ENCODE measurements at places on chromosomes 13 and 19.

DNA sequence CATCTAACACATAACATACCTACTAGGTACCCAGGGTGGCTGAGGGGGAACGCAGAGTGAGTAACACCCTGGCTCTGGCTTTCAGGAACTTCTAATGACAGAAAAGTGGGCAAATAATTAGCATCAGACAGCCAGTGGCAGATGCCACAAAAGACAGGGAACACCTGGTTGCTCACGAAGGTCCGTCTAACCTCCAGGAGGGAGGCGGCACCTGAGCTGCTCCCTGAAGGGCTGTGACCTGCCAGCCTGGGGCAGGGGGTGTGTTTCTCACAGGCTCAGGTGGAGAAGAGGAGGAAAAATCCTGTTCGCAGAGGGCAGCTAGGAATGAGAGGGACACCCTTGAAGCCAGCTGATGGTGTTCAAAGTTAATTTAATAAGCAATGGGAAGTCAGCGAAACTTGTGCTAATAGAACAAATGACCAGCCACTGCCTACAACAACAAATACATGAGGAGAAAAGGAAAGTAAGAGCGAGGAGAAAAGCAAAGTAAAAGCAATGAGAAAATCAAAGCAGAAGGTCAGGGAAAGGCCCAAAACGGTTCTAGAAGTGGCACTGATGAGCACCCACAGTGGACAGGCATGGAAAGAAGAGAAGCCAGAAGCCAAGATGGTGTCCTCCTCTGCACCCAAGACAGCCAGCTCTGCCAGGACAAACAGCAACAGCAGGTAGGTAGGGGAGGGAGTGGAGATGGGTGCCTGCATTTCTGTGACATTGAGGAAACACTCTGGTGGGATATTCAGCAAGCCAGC is 87.3 kb downstream of the STK24 start:
- no peak for ATAC-seq

DNA sequence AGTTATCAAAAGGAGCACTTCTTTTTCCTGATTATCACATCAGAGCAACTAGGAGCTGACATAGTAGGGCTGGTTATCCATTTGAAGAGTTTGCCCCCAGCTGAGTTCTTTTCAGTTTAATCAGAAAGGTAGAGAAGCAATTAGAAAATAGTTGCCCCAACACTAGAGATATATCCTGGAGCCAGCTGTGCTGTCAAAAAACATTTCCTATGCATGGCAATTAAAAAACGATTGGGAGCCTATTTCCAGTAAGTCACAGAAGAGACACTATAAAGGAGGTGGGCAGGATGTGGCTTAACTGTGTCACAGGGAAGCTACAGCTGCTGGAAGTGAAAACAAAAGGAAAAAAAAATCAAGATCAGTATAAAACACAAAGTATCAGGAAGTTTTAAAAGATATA is 155.7 kb upstream of the SLITRK1 start:
- no peak for ATAC-seq

GRCh38 chr19:2042485-2043250 is 8.4 kb downstream of the MKNK2 start:
- no peak for ATAC-seq

DNA sequence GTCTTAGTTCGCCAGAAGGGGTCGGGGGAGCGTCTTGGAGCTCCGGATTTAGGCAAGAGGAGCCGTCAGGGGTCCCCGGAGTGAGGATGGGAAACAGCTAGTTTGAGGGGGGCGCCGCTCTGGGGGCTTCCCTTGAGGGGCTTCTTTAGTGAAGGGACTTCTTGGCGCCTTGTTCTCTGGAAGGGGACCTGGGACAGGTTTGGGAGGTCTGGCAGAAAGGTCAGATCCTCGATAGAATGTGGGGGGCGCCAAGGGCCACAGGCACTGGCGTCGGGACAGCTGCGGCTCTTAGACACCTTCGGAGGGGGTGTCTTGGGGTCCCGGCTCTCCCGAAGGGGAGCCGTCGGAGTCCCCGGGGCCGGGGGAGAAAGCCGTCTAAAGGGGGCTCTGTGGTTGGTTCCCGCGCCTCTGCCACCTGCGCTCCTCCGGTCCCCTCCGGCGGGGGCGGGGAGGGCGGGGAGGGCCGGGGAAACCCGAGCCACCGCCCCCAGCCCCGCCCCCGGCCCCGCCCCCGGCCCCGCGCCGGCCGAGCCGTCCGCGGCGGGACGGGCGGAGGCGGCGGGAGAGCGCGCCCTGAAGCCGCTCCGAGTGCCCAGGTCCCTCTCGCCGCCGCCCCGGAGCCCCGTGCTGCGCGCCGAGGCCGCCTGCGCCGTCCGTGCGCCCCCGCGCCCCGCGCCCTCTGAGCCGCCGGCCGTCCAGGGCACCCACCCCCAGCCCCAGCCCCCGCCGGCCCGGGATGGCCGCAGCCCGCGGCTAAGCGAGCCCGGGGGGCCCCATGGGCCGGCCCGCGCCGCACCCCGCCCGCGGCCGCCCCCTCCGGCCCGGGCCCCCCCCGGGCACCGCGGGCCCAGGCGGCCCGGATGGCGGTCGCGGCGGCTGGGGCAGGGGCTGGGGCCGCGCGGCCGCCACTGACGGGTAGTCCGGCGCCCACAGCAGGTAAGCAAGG is at the start of gene NRTN:
Gene NRTN (plus strand): TSS at position 552 of the 946 bp plus-strand sequence. CDS start 19,099 bp downstream, outside the sequence.
- no peak for ATAC-seq

DNA sequence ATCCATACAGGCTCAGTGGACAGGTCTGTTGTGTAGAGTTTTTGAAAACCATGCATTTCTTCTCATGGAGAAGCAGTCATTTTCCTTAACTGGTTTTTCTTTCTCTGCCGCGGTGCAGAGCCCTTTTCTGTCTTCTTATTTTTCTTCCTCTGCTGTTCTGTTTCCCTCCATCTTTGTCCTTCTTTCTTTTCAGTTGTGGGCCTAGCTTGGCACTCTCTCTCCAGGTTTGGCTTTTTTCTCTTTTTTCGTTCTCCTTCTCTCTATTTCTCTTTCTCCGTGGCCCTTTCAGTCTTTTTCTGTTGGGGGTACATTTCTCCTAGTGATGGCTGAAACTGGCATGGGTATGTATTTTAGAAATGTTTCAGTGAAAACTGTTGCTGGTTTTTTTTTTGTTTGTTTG is 24.1 kb downstream of the NFIX start:
- ATAC-seq: no peak

- no peak for ATAC-seq
Observed at GRCh38 chr19:9945319-9945966, 9.1 kb upstream of the OLFM2 start.

DNA sequence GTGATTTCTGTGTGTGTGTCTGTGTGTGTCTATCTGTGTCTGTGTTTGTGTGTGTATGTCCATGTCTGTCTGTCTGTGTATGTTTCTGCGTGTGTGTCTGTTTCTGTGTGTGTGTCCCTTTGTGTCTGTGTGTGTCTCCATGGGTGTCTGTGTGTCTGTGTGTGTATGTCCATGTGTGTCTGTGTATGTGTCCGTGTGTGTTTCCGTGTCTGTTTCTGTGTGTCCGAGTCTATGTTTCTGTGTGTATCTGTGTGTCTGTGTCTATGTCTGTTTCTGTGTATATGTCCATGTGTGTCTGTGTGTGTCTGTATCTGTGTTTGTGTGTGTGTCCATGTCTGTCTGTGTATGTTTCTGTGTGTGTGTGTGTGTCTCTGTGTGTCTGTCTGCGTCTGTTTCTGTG is 276.3 kb upstream of the SOX1 start:
- ATAC-seq: no peak

- no peak for ATAC-seq
Observed at GRCh38 chr13:47901441-47901840, 99.6 kb downstream of the SUCLA2 start.

GRCh38 chr19:3608079-3608641 is 1.5 kb upstream of the TBXA2R start:
- ATAC-seq: no peak

DNA sequence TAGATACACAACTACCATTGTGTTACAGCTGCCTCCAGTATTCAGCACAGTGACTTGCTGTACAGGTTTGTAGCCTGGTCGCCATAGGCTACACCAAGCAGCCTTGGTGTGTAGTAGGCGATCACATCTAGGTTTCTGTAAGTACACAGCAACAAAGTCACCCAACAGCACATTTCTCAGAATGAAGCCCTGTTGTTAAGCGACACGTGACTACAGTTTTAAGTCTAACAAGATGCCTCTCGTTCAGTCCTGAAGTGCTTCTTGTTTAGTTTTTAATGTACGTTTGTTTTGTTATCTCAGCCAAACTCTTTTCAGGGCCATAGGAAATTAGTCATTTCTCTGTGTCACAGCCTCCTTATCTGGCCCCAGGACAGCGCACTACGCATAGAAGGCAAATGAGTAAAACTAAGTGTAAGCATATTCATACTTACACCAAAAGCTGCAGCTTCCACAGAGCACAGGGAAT is 50.0 kb upstream of the GPR183 start:
- peak; percentile 79 for ATAC-seq

- peak; percentile 48 for ATAC-seq
Observed at GRCh38 chr13:48660361-48661076, 6.8 kb downstream of the CYSLTR2 start.

DNA sequence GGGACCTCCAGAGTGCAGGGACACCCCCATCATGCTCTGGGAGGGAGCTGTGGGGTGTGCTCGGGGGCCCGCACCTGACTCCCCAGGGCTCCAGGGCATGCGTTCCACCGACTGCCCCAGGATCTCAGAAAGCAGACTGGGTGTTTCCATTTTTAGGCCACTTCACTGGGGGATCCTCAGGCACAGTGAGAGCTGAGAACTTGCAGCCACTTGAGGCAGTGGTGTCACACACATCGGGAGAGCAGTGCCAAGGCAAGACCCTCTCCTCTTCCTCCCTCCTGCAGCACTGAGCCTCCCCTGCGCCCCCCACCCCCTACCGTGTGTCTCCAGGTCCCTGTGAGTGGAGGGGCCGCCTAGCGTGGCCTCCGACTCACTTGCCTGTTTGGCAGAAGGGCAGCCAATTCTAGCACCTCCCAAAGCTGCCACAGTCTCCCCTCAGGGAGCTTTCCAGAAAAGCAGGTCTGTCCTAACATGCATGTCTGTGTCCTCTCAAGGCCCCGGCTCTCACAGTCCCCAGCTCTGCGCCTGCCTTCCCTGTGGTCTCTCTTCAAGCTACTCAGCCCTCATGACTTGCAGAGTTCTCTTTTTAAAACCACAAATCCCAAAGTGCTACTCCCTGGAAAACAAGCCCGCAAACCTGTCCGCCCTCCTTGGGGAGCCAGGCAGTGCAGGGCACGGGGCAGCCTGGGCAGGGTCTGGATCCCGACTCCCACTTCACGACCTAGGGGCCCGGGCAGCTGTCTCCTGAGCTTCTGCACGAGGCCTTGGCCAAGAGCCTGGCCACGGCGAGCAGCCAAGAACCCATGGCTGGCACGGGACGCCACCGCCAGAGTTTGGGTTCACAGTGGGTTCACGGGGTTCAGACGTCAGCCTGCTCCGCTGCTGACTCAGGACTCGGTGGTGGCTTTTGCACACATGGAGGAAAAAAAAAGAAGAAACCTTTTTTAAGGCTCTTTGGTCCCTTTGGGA is 94.1 kb downstream of the STK24 start:
- ATAC-seq: no peak

GRCh38 chr13:75947448-75947847 is 311.3 kb downstream of the LMO7 start:
- ATAC-seq: no peak

DNA sequence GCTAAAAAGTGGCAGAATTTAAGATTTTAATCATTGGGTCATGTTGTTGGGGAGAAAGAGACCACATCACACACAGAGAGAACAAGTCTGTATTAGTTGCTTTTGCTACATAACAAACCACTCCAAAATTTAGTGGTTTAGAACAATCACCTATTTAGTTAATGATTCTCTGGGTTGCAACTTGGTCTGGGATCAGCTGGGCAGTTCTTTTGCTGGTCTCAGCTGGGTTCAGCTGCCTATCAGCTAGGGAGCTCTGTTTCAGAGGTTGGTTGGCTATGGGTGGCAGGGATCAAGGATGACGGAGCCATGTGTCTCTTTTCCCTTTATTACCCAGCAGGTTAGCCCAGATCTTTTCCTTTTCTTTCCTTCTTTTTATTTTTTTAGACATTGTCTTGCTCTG is 8.9 kb downstream of the PINLYP start:
- no peak for ATAC-seq
